ENCODE measurements at places on chromosomes 4 and X.

DNA sequence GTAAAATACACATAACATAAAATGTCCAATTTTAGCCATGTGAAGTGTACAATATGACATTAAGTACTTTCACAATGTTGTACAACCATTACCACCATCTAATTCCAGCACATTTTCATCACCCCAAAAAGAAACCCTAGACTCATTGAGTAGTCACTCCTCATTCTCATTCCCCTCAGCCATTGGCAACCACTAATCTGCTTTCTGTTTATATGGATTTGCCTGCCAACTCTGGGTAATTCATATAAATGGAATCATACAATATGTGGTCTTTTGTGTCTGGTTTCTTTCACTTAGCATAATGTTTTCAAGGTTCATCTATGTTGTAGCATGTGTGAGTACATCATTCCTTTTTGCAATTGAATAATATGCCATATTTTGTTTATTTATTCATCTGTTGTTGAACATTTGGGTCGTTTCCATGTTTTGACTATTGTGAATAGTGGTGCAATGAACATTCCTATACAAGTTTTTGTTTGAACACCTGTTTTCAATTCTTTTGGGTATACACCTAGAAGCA, 43.0 kb downstream of the EIF2S3 start:
- DNase-seq: no peak

GRCh38 chr4:9762823-9763475, 18.5 kb upstream of the DRD5 start:
- DNase-seq: peak; percentile 25

DNA sequence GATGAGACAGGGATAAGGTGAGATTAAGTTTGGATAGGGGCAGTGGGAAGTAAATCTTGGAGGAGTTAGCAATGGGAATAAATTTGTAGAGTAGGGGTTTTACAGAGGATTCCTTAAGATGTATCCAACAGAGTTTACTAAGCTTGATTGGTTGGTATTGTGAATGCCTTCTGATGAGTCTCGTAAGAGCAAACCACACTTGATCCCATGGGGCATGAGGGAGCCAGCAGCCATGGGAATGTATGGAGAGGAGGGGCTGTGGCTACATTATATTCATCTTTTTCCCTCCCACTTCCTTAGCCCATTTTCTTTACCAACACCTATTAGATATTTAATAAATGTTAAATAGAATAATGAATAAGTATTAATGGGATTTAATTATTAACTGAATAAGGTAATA, 126.6 kb upstream of the NDST3 start:
- no peak for DNase-seq

- DNase-seq: no peak
Measured at GRCh38 chr4:1494416-1495315, 88.4 kb upstream of the NKX1-1 start.

DNA sequence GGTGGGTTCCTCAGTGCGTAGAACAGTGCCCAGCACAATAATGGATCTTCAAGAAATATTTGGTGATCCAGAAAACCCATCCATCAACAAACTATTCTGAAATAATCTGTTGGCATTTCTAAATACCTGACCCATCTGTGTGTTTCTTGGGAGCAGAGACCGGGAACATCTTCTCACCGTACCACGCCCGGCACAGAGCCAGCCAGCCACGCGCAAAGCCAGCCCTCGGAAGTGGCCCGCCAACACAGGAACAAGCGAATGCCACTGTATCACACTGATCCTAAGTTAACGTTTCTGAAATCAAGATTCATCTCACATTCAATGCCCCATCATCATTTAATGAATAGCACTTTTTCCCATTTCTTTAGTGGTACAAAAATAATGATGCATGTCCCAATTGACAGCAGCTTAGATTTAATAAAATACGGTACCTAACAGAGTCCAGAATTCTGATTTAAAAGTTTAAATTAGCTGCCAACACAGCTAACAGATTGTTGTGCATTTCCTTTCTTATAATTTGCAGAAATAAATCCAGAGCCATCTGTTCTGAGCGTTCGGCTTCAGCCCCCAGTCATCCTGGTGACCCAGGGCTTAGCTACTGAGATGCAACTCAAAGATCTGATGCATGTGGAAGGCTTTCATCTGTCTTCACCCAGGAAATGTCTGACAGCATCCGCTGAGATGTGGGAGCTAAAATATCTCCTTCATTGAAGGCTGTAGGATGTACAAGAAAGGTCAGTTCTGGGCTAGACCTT, 44.2 kb downstream of the JAKMIP1 start:
- no peak for DNase-seq

DNA sequence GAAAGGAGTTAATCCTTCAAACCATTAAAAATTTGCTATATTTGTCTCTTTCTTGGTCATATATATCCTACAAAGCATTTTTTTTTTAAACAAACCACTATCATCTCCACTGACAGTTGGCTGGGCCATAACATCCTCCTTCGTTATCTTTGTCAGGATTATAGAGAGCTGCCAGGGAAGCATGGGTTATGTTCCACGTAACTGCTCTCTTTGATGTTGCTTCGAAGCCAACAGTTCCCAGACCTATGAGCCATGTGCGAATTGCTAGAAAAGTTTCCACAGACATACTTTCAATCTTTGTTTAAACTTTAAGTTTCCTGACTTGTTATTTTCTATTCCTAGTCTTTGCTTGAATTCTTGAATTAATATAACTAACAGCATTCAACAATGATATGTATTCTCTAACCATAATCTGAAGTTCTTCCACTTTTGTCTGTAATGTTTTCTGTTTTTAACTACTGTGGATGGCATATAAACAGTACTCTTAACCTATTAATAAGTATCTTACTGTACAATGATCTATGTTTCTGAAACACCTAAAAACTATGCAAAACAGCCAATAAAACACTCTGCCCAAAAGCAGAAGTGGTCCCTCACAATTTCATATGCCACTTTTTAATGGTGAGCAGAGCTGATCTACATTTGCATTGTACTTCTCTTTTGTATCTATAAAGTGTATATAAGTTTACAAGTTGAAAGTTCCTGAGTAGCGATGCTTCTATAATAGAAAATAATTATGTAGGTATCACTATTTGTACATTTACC, 37.9 kb downstream of the EREG start:
- DNase-seq: no peak

DNA sequence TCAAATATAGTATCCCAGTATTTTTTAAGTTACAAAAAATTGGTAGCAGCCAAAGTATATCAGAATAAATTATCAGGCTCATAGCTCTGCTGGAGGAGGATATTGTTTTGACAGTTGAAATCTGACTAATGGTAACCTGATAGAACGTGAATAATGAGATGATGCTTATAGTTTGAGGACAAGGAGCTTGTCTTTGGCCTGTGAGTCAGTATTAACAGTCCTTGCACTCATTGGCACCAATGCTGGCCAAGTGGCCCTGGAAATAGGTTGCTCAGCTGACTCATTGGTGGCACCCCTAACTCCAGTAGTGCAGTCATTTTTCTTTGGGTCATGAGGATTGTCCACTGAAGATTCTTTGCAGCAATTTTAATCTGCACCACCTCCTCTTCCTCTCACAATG, 203.3 kb upstream of the JADE1 start:
- DNase-seq: no peak

- DNase-seq: no peak
Measured at GRCh38 chrX:119017077-119017476, 42.7 kb downstream of the LONRF3 start.

GRCh38 chr4:109952612-109953011, 39.9 kb downstream of the EGF start:
- DNase-seq: no peak

DNA sequence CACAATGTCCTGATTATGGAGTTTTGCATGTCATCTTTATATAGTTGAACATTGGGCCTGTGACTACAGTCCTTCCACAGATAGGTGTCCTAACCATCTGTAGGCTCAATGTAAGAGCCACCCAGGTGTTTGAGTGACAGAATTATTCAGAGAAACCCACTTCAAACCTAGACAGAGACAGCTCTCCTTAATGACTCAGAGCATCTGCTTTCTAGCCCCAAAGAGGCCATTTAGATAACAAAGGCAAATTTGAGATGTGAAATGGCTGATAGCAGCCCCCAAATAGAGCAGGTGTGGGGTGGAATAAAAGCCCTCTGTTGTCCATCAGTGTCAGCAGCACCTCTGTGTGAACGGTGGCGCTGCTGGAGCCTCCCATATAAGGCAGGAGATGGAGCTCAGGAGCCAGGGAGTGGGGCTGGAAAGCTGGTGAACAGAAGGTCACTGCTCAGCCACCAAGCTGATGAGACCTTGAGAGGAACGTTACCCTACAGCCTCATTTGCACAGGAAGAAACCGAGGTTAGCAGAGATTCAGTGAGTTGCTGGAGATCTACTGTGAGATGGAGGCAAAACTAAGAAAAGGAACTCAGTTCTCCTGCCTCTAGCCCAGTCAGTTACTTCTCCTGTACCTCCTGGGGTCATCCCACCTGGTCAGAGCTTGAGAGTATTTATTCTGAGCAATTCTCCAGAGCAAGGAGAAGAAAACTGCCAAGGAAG, 153.3 kb upstream of the LNX1 start:
- no peak for DNase-seq

DNA sequence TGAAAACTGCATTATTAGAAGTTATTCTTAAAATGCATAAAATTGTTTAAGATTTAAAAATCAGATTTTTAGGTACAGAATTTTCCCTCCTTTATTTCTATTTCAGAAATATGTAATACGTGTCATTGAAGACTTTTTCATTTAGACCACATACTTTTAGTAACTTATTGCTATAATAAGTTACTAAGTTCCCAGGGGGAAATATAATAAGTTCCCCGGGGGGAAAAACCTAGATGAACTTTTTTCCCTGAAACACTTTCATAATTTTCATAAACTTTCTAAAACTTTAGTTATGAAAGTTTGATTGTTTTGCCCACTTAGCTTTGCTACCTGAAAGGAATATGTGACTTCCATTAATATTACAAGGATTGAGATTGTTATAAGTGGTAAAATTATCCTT, 1341.5 kb upstream of the IGFBP7 start:
- no peak for DNase-seq

- no peak for DNase-seq
Measured at GRCh38 chrX:43813319-43813718, 68.9 kb downstream of the MAOB start.

GRCh38 chr4:40276546-40276945, 58.6 kb upstream of the CHRNA9 start:
- DNase-seq: no peak

- DNase-seq: no peak
Measured at GRCh38 chr4:185248393-185249039, 39.1 kb downstream of the SNX25 start.

- no peak for DNase-seq
Measured at GRCh38 chr4:63814171-63814964, 594.9 kb downstream of the TECRL start.

DNA sequence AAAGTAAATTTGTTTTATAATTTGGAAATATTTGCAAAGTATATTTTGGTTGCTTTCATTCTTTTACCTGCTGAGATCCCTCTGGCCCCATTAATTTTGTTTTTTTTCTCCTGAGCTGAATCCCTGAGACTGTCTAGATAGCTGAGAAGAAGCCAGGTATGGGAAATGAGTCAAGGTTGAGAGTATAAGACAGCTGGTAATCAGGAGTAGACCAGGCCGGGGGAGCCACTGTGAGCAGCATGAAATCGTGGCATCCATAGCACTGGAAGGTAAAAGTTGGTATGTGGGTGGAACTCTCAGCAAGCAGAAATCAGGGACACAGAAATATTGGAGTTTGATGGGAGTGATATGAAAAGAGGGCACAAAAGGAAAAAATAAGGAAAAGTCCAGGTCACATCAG, 164.5 kb downstream of the FHIP1A start:
- DNase-seq: no peak

DNA sequence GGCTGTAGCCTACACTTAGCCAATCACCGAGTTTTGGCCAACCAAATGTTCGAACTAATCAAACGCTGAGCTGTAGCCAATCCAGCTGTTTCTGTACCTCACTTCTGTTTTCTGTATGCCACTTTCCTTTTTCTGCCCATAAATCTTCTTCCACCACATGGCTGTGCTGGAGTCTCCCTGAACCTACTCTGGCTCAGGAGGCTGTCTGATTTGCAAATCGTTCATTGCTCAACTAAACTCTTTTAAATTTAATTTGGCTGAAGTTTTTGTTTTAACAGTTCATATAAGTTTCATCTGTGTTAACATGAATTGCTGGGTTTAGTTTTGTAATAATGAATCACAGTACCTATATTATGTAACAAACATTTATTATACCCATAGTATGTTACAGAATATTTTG, 160.7 kb upstream of the PCDH7 start:
- DNase-seq: no peak

DNA sequence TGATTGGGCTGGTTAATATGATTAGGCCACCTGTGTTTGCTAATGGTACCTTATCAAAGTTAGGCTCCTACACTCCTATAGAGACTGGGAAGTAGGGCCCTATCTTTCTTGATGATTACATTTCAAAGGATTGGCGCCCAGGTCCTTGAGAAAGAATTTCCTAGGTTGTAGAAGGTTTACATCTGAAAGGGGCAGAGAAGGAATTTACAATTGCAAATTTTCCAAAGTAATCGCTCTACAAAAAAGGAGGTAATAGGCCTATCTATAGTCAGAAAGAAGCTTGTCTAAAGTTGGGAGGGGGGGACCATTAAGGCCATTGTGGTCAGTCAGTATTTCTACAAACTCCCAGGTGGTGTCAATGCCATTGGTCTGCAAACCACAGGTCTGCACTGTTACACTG, 638.4 kb downstream of the IL1RAPL1 start:
- no peak for DNase-seq

GRCh38 chr4:150493851-150494250, 88.1 kb upstream of the MAB21L2 start:
- DNase-seq: peak; percentile 10

DNA sequence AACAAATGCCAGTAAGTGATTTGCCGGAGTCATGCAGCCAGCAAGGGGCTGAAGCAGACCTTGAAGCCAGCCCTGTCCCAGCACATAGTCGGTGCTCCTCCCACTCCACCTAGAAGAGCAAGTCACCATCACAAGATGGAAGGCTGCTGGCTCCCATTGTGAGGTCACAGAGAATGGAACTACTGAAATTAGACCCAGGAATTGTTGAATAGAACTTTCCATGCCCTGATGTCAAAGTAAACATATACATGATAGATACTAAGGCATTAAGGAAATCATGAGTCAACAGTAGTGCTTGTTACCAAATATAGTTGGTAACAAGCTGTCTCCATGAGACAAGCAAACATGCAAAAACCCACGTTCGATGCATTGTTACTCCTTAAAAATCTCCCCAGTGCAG, 177.1 kb upstream of the MID1 start:
- no peak for DNase-seq
